Kasumi-1 (cell line): ENCODE measurements at places on chromosomes 11 and 22.
A peak's percentile ranks its signal among the peaks of the same experiment; 100 is the strongest.

- DNase-seq, result no peak
These were observed 7.9 kb upstream of the SLC37A2 start for GRCh38 chr11:125055107-125055715.

DNA sequence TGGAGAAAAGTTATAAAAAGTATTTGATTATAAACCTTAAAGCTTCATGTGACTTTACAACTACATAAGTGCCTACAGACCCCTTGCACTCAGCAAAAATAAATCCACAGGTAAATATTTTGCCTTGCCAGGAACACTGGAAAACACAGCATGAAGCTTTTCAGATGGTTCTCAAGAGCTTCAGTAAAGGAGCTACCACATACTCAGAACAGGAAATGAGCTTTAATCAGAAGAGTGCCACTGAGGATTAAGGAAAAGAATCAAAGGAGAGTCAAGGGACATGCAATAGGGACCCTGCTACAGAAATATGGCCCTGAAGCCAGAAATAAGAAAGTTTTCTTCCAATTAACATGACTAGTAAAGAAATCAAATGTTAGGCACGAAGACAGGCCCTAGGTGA lies 1.2 kb downstream of the CASP1 start:
- no peak for DNase-seq

DNA sequence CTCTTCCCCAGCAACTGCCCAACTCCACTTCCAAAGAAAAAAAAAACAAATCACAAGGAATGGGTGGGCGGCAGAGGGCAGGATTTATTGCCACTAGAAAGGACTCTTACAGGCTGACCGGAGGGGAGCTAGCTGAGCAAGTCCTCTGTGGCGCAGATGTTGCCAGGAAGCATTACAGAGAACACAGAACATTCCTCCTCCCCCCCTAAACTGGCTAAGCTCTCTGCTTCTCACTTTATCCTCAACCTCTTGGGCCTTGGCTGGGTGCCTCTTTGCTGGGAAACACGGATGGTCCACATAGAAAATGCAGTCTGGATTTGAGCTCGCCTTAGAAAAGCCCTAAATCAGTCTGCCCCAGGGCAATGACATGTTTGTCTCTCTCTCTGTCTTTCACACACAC lies 12.6 kb upstream of the FJX1 start:
- no peak for DNase-seq

DNA sequence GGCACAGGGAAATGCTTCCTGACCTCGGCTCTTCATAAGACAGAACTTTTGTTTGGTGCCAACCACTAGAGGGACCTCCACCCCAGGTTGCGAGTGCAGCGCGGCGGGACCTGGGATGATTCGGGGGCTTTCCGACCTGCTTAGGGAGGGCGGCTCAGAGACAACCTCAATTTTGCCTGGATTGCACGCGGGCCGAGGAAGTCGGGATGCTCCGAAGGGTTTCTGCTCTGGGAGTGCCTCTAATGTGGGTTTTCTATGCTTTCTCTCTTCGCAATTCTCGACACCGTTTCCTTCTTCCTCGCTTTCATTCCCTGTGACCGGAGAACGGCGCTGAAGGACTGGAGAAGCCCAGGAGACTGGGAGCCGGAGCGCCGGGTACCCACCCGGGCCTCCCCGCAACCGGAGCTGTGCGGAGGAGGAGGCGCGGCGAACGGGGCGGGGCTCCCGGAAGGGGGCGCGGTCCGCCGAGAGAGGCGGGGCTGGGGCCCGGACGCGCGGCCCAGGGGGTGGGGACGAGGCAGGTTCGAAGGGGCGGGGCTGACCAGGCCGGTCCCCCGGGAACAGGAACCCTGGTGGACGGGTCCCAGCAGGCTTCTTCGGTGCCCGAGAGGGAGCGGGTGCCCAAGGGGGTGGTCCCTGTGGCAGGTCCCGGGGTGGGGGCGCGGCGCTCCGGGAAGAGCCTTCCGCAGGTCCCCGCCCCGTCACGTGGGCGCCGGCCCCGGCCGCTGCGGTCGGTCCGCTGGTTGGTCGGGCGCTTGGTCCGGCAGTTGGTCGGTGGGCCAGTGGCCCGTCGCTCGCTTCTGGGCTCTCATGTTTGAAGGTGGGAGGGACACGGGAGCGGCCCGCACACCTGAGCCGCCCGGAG lies at the start of gene PPFIBP2:
TSS of gene PPFIBP2 (plus strand) at position 766 of the 865 bp plus-strand sequence. CDS start 35,477 bp downstream, outside the sequence.
- peak; percentile 35 for DNase-seq

DNA sequence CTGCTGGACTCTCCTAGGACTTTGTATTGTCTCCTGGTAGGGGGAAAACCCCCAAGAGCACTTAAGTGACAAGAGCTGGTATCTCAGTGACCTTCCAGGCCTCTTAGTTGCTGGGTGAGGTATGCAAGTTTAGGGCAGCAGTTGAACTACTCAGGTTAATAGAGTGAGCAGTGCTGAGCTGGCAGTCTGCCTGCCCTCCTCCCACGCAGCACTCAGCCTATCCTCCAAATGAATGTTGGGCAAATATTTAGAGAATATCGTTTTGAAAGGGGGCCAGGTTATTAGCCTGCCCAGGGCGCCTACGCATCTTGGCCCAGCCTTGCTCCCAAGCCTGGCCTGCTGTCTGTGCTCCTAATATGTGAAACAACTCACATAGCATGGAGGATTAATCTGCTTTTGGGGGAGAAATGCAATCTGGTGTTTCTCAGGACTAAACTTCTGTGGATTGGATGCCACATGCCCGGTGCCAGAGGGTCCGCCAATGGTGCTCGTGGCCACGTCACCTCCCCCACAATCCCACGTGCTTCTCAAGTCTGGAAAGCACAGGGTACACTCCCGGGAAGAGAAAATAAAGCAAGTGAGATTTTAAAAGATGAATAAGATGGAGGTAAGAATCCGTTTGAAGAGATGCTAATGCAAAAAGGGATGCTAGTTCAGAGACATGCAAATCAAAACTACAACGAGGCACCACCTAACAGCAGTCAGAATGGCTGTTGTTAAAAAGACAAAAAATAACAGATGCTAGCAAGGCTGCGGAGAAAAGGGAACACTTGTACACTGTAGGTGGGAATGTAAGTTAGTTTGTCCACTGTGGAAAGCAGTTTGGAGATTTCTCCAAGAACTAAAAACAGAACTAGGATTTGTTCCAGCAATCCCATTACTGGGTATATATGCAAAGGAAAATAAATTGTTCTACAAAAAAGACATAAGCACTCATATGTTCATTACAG lies 67.7 kb downstream of the SPON1 start:
- DNase-seq, result no peak

- DNase-seq, result no peak
These were observed 13.4 kb downstream of the DRD4 start for GRCh38 chr11:650482-650881.

- DNase-seq, result no peak
These were observed 3.4 kb downstream of the SPTBN2 start for GRCh38 chr11:66725647-66726046.

- DNase-seq, result no peak
These were observed 125.9 kb downstream of the TEAD1 start for GRCh38 chr11:12800032-12800671.

DNA sequence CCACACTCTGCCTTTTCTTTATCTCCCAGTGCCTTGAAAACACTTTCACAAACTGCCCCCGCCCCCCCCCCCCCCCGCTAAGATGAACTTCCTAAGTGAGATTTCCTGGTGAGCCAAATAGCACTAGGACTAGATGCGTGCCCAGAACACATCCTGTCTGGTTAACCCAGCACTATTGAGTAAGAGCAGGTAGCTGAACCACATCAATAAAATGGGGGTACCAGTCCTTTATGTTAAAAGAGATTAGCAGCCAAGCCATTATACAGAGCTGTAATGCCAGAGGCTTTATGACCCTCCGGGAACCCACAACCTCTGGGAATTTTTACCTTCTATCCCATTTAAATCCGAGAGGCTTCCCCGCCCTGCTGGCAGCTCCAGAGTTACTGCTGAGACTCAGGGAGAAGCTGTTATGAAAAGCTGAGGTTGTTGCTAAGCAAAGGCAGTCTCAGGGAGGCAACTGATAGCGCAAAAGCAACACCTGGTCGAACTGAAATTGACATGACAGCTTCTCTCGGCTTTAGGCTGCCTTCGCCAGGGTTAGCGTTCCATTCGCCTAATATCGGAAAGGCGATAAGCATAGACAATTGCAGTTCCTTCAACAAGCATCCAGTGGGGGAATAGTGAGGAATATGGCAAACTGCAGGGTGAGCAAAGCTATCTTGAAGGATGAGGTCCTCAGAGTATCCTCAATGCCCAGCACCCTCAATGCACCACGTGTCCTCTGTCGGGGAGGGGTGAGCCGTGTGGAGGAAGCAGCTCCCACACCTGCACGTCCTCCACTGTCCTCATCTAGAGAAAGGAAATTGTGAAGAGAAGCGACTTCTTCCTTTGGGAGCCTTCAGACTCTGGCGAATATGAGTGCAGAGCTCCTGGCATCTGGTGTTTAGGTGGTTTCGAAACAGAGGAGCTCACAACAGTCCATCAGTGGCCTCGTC lies 977.0 kb downstream of the NTM start:
- DNase-seq, result no peak

GRCh38 chr11:119624102-119624615 lies 104.8 kb downstream of the NECTIN1 start:
- no peak for DNase-seq

- DNase-seq, result peak; percentile 78
These were observed 76.2 kb upstream of the TTLL12 start for GRCh38 chr22:43262990-43263644.

- no peak for DNase-seq
These were observed 14.0 kb upstream of the ARSA start for GRCh38 chr22:50641696-50642607.

GRCh38 chr11:1075341-1075911 lies 752 bp downstream of the MUC2 start:
- DNase-seq, result no peak

DNA sequence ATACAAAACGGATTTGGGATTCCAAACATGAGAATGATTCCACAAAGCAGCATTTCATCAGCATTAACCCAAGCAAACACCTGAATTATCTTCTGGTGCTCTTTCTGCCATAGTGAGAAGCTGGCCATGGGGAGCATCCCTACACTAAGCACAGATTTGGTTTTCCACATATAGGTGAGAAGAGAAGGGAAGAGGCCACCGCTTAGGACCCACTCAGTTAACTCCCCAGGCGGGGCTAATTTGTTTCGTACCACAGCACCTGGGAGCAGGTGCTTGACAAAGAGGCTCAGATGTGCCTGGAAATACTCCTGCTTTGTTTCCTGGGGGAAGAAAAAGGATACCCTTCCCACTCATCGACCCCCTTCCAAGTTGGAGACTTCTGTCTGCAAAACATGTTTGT lies 64.2 kb downstream of the RAB30 start:
- no peak for DNase-seq

DNA sequence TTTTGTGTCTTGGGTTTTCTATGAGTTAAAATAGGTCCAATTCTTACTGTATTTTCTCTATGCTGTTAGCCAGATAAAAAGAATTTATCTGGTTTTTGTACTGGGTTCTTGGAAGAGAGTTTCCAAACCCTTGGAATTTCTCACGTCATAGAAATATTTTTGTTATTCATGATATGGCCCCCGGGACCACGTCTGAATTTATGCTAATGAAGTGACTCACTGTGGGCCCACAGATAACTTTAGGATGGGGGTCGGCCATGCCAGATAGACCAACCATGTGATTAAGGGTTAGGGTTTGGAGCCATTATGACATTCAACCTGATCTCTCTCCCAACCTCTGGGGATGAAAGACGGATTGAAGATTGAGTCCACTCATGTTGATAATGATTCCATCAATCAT lies 35.6 kb upstream of the DDI1 start:
- no peak for DNase-seq

DNA sequence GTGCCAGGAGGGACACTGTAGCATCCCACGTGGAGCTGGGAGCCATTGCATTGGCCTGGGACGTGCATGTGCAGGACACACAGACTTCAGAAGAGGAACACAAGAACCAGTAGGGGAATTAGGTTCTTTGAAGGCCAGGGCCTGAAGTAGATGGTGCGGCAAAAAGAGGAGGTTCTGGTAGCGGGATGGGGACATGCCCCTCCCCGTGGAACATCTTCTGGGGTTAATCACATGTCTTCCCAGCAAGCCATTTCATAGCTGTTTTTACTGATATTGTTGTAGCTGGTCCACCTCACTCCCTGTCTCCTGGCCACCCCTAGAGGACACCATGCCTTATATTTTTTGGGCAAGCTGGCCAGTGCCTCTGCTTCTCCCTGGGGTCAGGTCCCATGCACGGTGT lies 74.3 kb downstream of the SCN3B start:
- no peak for DNase-seq

- no peak for DNase-seq
These were observed 231.9 kb upstream of the CADM1 start for GRCh38 chr11:115736146-115736545.

- DNase-seq, result no peak
These were observed 34.0 kb downstream of the RAB6A start for GRCh38 chr11:73726825-73727224.

GRCh38 chr11:91921974-91922373 lies 302.6 kb upstream of the FAT3 start:
- DNase-seq, result no peak

DNA sequence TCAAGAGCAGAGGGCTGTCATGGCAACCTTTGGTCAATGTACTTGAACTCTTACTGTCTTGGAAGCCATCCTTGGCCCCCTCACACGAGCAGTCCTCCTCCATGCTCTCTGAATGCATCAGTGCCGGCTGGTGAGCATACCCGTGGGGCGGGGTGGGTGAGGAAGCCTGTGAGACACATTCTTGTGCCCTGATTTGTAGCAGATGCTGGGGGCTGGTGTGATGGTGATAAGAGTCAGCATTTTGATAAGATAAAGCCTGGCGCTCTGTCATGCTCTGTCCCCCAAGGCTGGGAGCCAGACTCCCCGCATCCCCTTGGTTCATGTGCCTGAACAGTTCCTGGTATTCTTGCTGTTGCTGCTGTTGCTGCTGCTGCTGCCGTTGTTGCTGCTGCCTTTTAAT lies 20.5 kb upstream of the APOA1 start:
- DNase-seq, result no peak

DNA sequence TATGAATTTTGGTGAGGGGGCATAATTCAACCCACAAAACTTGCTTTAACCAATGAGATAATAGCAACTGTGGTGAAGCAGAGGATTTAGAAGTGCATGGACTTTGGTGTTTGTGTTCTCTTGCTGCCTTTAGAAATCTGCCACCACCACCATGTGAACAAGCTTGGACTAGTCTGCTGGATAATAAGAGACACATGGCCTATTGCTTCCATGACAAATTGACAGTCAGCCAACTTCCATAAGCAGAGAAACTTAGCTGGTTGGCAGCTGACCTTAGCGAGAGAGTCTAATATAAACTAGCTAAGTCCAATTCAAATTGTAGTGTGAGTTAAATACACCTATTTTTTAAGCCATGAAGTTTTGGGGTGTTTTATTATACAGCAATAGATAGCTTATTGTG lies 482.1 kb upstream of the ANO5 start:
- no peak for DNase-seq
